ENCODE measurements at places on chromosomes 2 and 18.

DNA sequence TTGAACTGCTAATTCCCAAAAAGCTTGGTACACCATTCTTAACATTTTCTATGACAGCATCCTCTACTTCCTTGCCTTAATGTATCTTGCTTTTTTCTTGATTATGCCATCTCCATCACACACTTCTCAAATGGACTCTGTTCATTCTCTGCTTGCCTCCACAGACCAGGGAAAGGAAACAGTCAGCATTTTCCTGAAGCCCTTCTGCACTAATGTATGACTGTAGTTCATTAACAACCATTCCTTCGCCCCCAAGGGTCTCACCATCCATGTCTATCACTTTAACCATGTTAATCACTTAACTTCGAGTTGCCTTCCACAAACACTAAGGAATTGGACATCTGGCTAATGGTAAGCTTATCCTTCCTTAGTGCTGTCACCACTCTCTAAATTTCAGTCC is 54.8 kb downstream of the COBLL1 start:
- DNase-seq, result no peak

- DNase-seq, result no peak
These were observed 3.5 kb downstream of the SFT2D3 start for GRCh38 chr2:127704641-127705390.

DNA sequence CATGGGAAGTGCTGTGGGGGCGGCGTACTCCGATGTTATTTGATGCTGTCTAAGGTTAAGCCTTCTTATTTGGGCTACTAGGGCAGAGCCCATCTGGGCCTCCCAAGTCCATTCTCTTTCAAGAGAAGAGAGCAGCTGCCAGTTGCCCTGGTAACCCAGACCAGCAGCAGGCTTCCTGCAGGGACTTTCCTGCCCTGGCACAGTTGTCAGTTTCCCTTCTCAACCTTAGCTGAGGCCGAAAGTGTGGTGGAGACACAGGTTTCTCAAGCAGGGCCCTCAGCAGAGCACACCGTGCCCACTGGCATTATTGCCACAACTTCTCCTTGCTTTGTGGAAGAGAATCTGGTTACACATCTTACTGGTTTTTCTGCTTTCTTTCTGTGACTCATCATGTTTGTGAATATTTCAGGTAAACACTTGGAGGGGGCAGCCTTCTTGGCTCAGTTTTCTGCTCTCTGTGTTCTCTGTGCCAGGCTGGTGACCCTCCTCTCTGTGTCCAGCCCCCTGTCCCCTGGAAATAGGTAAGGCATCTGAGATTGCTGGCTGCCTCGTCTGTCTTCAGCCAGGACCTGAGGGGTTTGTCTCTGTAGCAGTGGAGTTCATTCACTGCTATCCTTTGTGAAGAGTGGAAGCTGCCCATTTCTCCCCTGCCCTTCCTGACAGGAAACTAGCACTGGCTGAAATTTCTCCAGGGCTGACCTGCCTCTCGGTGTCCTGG is 111.0 kb downstream of the B3GNT2 start:
- peak; percentile 21 for DNase-seq

DNA sequence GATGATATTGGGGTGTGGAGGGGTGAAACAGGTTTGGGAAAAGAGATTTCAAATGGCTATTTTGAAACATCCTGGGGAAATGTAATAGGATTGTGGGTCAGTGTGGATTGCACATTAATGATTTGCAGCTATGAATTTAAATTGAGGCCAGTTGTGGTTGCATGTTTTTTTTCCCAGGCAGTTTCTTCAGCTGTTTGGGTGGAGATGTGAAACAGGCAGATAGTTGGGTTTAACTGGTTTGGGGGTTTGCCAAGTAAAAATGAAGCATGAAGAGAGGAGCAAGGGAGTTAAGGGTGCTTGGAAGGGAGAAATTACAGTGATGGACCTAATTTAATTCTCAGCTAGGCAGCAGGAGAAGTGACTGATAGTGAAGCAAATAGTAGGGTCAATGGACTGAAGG is 16.8 kb downstream of the GPD2 start:
- DNase-seq, result no peak

DNA sequence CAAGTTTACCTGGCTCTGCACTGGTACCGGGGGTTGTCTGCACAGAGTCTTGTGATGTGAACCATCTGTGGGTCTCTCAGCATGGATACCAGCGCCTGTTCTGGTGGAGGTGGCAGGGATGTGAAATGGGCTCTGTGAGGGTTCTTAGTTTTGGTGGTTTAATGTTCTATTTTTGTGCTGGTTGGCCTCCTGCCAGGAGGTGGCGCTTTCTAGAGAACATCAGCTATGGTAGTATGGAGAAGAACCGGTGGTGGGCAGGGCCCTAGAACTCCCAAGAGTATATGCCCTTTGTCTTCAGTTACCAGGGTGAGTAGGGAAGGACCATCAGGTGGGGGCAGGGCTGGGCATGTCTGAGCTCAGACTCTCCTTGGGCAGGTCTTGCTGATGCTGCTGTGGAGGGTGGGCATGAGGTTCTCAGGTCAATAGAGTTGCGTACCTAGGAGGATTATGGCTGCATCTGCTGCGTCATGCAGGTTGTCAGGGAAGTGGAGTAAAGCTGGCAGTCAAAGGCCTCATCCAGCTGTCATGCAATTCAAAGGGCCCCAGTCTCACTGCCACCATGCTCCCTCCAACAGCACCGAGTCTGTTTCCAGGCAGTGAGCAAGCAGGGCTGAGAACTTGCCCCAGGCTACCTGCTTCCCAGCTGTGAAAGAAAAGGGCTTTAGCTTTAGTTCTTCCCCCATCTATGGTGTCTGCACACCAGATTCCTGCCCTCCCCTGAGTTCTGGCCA is 278.0 kb downstream of the METTL4 start:
- no peak for DNase-seq

Data from activated gamma-delta T cell treated with anti-CD3 and anti-CD28 coated beads, Interleukin-2, amount 50 U/mL, for 16 hours (primary cell).